ENCODE measurements at places on chromosomes 11 and 22. TPM values are rescaled to one million over a fixed set of nuclear protein-coding genes. Genes with fewer than 3 reads are reported as not detected.

DNA sequence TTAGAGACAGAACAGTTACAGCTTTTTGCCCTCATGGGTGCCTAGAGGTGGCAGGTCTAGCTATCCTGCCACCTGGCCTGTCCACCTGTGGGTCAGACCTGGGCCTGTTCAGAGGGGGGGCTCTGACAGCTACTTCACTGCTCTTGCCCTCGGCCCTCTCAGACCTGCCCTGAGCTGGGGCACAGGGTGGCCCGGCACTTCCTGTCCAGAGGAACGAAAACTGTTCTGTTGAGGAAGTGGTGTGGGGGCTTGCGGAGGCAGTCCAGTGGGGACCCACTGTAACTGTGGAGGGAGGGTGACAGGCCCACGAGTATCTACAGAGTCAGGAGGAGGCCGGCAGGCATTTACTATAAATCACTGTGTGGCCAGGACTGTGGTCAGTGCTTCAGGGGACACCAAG is 16.2 kb downstream of the TESMIN start:
- DNase-seq: no peak

DNA sequence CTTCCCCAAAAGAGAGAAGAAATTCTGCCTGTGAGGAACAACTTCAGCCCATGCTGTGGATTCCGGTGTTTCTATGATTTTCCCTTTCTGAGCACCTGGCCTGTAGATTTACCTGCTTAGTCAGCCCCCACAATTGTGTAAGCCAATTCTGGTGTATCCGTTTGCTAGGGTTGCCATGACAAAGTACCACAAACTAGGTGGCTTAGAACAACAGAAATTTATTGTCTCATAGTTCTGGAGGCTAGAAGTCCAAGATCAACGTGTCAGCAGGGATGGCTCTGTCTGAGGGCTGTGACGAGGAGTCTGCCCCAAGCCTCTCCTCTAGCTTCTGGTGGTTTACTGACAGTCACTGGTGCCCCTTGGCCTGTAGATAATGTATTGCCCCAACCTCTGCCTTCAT is 15.9 kb upstream of the CYB5R2 start:
- no peak for DNase-seq

DNA sequence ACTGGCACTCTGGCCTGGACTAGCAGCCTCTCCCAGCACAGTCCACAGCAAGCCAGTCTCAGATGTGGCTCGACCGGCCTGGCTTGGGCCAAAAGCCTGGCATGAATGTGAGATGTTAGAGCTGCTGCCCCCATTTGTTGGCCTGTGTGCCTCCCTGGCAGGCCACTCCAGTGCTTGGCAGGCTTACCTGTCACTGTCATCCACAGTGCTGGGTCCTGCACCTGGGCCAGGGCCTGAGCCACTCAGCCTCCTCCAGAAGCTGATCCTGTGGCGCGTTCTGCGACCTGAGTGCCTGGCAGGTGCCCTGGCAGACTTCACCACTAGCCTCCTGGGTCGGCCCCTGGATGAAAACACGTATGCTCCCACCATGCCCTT is 36.1 kb downstream of the RRP8 start:
- no peak for DNase-seq

Gene APOL5
- total RNA-seq: not detected

- DNase-seq: no peak
Measured at GRCh38 chr22:22168190-22168940, 76.2 kb upstream of the VPREB1 start.

Gene OR2AG1
- total RNA-seq: not detected
